ENCODE measurements at places on chromosomes 1 and 21.

DNA sequence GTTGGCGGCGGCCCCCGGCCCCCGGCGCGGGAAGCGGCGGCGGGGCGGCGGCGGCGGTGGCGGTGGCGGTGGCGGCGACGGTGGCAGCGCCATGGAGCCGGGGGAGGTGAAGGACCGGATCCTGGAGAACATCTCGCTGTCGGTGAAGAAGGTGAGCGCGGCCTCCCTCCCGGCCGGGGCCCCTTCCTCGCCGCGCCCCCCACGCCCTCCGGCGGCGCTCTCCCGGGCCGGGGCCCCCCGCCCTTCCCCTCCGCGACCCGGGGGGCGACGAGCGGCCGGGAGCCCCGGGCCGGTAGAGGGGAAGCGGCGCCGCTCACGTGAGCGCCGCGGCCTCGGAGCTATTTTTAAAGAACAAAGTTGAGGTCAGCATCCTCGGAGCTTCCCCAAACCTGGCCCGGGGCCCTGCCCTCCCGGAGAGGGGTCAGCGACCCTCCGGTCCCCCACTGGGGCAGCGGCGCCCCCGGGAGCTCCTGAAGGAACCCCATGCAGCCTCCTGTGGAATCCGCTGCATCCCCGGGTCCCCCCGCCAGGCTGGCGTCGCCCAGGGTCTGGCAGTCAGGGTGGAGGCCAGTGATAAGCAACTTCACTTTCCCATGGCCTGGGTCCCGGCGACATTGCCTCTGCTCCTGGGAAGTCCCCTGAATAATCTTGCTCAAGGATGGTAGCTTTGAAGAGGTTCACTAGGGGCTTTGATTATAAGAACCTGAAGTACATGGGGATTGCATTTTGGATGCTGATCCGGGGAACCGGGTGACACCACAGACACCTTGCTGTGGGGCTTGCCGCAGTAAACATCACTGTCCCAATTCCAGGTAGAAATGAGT is 560 bp downstream of the PLEKHM2 start:
- DNase-seq = peak; percentile 48

DNA sequence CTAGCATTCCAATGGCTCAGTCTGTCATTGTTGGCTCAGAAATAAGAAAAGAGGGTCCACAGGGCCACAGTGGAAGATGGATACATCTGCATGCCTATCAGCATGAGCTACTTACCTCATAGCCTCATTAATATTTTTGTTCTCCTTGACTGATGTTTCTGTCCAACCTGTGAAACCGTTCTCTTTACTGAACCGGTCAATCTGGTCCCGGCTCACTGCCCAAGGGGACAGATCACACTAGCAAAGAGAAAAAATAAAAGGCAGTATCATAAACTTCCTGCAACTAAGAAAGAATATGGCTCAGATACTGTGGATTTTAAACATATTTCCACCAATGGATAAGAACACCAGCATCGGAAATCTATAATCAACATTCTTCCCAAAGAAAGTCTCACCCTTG is 4.7 kb downstream of the RAB29 start:
- DNase-seq = no peak

GRCh38 chr1:162721471-162721870 is 69.0 kb upstream of the HSD17B7 start:
- no peak for DNase-seq

DNA sequence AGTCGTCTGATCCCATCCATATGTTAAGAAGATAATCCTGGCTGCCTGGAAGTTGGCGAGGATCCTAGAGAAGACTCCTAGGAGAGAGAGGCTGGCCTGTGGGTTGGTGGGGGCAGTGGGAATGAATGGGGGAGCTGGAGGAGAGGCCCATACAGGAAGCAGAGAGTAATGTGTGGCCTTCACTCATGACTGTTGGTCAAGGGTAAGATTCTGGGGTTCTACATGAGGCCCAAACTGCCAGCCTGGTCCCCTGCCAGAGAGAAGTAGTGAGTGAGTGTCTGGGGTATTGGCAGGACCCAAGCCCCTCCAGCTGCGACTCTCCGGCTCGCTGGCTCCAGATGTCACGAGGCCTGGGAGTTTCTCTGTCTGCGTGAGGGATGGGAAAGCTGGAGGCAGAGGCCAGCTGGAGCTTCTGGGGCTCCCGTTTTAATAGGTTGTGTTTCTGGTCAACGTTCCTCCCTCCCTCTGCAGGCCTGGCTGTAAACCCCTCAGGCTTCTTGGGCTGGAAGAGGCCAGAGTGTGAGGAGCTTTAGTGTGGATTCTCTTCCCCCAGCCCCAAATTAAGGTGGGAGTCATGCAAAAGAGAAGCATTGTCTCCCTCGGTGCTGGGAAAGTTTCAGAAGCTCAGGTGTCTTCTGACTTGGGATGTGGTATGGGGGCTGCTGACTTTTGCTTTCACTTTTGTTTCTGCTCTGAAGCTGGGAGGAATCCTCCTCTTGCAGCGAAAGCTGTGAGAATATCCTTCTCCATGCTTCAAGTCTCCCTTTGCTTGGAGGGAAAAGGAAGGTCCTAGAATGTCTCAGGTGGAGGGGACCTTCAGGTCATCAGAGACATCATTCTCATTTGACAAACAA is 2.6 kb downstream of the TMEM51 start:
- DNase-seq = peak; percentile 49

DNA sequence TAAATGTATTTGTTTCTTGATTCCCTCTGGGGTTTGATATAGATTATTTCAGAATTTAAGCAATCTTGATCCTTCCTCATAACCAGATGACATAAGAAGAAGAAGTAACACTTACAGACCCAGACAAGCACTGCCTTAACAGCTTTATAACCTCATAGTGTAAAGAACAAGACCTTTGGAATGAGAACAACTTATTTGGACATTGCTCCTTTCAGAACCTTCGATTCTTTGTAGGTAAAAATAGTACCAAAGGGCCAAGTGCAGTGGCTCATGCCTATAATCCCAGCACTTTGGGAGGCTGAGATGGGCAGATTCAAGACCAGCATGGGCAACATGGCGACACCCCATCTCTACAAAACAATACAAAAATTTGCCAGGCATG is 15.0 kb downstream of the TM2D1 start:
- no peak for DNase-seq

GRCh38 chr1:103997631-103998030 is 247.9 kb downstream of the AMY1C start:
- DNase-seq = no peak

Data from GM12865 (cell line).